Stimulated activated CD8-positive, alpha-beta memory T cell treated with anti-CD3 and anti-CD28 coated beads, Interleukin-4, amount 100 ng/mL, for 1 hour (primary cell): ENCODE measurements at places on chromosomes 5 and 9.

DNA sequence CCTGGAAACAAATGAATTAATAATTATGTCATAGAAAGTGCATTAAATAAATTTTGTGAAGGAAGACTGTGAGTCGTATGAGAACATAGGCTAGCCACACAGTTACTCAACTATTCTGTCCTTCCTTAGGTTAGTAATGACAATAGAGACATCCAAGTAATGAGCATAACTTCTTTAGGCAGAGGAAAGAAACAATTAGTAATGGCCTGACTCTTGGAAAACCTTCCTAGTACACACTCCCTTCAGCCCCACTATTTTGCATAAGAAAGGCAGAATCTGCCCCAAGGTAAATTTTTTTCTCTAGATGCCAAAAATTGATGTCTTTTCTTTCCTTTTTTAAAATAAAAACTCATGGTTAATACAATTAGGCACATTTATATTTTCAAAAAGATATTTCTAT lies 1619.0 kb upstream of the WWC1 start:
- no peak for DNase-seq

GRCh38 chr9:10026443-10026984 lies 586.3 kb downstream of the PTPRD start:
- DNase-seq, result no peak

- no peak for DNase-seq
Measured at GRCh38 chr9:78010445-78010844, 21.2 kb downstream of the GNAQ start.

DNA sequence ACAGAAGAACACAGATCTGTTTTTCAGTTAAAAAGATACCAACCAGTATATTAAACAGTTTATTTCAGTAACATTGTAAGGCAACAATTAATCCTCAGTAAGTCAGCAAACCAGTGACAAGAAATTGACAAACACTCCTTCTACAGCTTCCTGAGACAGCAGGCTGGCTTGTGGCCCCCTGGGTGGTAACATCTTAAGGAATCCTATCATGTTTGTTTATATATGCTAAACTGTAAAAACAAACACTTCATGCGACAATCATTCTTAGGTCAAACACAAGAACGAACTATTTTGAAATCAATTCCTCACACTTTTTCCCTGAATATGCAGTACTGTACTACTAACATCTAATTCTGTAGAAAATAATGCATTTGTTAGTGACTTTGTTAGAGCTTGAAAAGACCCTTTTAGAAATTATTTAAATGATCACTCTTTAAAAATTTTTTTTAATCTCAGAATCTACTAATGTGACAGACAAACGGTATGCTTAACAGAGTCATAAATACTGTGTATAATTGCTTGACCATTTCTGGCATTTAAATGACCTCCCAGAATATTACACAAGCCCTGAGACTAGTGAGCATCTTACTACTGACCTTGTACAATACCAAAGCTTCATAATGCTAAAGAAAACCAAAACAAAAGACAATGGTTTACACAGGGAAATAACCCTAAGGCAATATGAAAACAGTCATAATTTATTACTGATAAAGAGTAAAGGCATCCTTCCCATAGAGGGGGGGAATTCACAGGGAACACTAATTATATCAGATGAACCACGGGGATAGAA lies 48.2 kb downstream of the ERMP1 start:
- DNase-seq, result no peak

GRCh38 chr5:112584781-112585180 lies 152.9 kb upstream of the APC start:
- no peak for DNase-seq

DNA sequence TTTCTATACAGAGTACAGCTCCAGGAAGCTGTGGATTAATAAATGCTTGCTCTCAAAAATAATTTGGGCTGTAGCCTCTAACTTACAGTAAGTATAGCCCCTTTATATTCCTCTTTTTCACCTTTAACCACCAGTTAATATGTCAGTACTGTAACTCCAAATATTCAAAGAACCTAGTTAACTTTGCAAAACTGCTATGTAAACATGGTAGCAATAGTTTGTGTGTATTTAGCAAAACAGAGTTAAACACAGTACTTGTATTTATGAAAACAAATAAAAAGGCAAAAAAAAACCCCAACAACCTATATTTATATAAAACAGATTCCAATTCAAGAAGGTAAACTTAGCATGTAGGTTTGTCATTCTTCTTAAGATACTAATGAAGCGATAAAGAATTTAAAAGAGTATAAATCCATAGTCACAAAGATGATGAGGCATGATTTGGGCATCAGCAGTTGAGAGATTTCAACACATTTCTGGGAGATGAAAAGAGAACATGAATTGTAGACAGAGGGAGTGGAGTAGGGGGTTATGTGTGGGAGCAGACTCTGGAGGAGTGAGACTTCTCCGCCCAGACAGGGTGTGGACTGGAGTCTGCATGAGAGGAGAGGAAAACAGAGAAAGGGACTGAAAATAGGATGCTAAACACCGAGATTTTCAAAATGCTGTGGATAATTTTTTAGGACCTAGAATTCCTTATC lies 47.0 kb upstream of the F2RL1 start:
- no peak for DNase-seq

DNA sequence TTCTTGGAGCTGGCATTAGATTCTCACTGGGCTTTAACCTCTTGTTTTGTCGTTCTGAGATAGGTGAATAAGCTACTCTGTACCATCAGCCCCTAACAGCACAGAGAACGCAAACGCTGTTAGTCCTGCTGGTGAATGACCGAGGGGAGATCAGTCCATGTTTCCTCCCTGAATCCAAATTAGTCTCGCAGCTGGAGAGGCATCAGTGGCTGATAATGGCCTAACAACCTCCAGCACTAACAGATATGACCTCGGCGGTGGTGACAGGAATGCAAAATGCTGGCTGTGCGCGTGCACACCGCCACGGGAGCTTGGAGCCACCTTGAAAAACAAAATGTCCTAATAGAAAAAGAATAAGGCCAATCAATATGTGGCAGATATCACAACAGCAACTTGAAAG lies 77.6 kb upstream of the IRX1 start:
- no peak for DNase-seq

DNA sequence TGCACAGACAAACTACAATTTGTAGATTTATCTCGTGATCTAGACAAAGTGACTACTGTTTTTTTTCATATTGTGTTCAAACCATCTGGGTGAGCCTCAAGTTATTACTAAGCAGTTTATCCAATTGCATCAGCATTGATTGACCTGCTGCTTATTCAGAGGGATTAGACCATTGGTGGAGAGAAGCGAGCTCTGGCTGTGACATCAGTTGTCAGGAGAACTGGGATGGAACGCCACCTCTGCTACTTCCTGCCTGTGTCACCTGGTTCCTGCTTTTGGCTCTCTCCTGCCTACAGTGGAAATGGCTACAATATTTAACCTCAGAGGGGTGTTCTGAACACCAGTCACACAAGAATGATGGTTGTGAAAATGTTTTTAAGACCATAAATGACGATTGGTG lies 12.1 kb downstream of the NR4A3 start:
- DNase-seq, result no peak

DNA sequence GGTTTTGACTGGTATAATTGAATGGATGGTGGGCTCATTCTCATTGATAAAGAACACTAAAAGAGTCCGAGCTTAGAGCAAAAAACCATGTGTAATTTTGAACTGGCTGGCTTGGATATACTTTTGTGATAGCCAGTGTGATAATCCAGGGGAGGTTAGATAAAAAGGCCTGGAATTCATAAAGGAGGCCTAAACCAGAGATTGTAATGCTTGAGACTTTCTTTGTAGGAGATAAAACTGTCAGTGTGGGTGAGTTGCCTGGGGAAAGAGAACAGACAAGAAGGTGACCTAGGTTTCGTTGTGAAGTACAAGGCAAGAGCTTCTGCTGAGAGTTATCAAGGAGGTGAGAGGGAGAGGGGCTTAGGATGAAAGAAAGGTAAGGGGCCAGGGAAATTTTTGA lies 17.0 kb upstream of the NMUR2 start:
- no peak for DNase-seq
